Suprapubic skin (tissue), 4 donors: ENCODE measurements at places on chromosomes 2 and 18.

DNA sequence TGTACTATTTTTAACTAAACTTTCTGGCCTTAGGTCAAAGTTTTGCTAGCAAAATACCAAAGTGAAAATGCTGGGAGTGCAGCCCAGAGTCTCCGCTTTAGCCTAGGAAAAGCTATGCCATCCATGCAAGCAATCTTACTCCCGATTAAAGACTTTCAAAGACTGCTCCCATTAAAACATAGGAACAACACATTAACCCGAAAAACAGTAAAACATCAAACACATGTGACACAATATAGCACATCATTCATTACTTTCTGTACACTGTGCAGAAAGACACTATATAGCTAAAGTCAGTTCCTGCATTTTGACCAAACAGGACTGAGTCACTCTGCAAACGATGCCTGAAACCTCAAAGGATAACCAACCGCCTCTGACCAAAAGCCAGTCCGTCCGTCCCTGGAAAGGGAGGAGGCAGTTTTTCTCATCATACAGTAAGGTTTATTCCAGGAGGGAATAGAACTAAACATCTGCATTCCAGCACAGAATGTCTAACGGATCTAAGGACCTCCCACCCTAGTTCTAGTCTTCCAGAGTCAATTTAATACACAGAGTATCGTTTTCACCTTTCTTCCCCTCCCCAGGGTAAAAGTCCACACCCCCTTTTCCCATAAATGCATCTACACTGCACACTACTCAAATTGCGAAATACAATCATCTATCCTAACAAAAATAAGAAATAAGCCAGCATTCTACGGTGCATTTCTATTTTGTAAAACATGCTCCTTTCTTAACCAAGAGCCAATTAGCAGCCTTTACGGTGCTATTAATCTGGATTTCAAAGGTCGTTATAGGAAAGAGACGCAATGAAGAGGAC lies 1.7 kb downstream of the ROCK2 start:
- no peak for DNase-seq

GRCh38 chr2:101627285-101628029 lies 70.0 kb upstream of the MAP4K4 start:
- no peak for DNase-seq

DNA sequence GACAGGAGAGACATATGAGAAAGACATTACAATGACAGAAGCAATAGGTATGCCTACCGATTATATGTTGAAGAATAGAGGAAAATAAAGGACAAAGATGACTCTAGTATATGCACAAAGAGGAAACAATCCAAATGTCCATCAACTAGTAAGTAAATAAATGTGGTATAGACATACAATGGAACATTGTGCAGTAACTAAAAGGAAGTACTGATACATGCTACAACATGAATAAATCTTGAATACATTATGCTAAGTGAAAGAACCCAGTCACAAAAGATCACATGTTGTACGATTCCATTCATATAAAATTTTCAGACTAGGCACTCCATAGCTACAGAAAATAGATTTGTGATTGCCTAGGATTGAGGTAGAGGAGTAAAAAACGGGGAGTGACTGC lies 28.5 kb upstream of the PGAP1 start:
- DNase-seq = no peak

DNA sequence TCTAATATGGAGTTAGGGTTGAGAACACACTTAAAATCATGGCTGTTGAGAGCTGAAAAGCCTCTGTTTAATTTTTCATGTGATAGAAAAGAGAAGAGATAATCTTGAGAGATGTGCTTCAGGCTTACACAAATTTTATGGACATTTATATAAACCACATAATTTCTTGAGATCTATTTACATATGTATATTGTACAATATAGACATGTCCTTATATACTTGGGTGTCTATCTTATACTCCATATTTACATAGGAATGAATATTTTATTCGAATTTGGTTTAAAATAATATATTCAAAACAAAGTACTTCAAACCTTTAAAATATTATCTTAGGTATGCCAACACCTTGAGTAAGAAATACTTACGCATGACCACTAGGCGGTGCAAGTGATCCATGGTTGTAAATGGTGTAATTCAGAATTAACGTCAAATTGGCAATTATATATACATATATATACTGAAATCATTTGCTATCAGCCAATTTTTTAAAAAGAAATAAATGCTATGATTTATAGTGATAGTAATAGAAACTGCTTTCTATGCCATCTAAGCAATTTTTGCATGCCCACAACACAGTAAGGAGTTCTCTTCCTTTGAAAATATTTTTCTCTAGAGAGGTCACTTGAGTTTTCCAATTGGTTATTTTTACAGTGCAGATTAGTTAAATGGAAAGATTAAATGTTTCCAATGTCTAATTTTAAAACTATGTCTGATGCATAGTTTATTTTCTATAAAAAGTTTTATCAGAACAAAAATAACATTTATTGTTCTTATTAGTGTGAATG lies 37.6 kb upstream of the SPAG16 start:
- DNase-seq = no peak

- DNase-seq = peak; percentile 40
Observed at GRCh38 chr18:2874765-2875164, 28.0 kb downstream of the EMILIN2 start.

- no peak for DNase-seq
Observed at GRCh38 chr2:75498907-75499306, 61.8 kb downstream of the EVA1A start.

DNA sequence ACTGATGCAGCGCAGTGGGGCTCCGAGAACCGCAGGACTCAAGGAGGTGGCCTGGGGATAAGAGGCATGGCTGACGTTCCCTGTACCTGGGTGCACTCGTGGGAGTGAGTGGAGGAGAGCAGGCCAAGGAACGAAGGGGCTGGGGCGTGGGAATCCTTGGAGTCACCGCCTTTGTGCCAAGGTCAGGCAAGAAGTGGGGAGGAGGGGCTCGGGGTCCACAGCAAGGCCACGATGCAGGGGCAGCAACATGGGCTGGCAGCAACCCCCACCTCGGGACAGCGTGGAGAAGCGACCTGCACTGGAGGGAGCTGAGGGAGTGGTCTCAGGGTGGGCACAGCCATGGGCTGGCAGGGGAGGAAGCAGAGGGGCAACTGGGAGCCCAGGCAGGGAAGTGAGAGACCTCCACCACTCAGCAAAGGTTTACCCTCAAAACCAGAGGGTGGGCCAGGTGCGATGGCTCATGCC lies 18.6 kb downstream of the ARID5A start:
- no peak for DNase-seq
